ENCODE measurements at places on chromosomes 6 and 20.

- DNase-seq = no peak
These were observed 216.5 kb upstream of the RREB1 start for GRCh38 chr6:6891125-6891721.

- no peak for DNase-seq
These were observed 43.2 kb downstream of the COL21A1 start for GRCh38 chr6:56204134-56204533.

GRCh38 chr20:45032781-45033180 lies 66.5 kb downstream of the STK4 start:
- DNase-seq = no peak

GRCh38 chr6:144485531-144485930 lies 200.4 kb downstream of the UTRN start:
- no peak for DNase-seq

DNA sequence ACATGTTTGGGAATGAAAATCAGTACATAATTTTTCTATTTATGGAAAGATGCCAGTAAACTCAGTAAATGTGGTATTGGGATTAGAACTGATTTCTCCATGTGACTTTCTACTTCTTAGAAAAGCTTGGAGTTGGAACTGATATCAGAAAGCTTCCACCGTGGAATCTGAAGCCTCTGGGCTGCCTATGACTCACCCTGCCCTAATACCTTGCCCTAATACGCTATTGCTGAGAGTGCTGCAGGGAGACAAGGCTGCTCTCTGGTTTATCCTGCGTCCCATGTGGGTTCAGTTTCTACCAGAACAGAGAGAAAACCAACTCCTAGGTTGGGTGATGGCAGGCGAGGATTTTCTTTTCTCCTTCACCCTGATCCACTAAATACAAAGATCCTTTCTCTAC lies 3.3 kb upstream of the STMND1 start:
- no peak for DNase-seq
